GM10248 (cell line): ENCODE measurements at places on chromosomes 7 and 10.
A peak's percentile ranks its signal among the peaks of the same experiment; 100 is the strongest.

DNA sequence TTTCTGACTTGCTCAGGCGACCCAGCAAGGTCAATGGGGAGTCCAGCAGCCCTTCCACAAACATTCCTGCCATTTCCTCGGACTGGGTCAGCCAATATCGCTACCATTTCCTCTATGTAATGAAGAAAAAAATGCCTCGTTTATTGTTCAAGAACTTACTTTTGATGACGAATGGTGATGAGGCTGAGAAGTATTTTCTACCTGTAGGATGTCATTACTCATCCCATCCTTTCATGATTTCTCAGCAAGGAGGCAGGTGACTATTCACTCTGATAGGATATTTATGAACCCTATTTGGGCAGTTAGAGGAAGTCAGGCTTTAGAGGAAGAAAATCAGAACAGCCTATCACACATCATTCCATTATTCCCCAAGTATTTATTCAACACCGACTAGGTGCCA is 178.6 kb downstream of the FANK1 start:
- DNase-seq: no peak

DNA sequence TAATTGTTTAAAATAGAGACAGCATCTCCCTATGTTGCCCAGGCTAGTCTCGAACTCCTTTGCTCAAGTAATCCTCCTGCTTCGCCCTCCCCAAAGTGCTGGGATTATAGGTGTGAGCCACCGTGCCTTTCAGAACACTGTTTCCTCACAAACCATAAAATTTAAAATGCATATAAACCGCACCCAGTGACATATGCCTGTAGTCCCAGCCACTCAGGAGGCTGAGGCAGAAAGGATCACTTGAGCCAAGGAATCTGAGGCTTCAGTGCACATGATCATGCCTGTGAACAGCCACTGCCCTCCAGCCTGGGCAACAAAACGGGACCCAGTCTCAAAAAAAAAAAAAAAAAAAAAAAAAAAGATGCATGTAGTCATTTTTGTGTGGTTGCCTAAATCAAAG is 36.8 kb downstream of the ACBD5 start:
- DNase-seq: no peak

GRCh38 chr10:127426746-127427145 is 122.4 kb upstream of the NPS start:
- no peak for DNase-seq

DNA sequence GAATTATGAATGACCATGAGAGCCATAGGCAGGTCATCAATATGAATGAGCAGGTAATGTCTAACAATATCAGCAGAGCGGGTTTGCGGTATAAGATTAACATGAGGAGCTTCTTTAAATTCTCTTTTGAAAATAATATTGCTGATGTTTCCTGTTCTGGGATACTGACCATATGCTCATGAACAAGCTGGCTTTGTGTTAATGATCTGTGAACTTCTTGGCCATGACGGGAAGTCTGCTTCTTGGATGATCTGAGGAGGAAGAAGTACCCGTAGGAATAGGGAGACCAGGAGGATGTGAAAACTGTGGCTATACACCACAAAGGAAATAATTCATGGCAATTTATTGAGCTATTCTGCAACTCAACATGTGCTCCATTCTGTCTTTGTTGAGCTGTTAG is 38.6 kb downstream of the ITGA8 start:
- no peak for DNase-seq

DNA sequence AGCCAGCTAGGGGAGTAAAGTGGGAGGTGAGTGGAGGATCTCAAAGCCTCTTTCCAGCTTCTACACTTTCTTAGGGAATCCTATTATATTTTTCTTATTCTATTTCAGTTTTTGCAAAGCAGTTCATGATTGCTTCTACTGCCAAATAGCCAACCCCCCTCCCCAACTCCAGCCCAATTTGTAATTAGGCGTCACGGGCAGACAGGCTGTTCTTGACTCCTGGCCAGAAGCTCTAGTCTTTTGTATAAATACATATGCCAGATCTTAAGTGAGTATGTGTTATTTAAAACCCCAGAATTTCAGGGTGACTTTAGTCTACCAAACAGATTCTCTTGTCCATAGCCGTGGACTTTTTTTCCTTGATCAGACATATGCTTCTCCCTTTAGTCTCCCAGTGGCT is 255.2 kb downstream of the BUB3 start:
- no peak for DNase-seq

DNA sequence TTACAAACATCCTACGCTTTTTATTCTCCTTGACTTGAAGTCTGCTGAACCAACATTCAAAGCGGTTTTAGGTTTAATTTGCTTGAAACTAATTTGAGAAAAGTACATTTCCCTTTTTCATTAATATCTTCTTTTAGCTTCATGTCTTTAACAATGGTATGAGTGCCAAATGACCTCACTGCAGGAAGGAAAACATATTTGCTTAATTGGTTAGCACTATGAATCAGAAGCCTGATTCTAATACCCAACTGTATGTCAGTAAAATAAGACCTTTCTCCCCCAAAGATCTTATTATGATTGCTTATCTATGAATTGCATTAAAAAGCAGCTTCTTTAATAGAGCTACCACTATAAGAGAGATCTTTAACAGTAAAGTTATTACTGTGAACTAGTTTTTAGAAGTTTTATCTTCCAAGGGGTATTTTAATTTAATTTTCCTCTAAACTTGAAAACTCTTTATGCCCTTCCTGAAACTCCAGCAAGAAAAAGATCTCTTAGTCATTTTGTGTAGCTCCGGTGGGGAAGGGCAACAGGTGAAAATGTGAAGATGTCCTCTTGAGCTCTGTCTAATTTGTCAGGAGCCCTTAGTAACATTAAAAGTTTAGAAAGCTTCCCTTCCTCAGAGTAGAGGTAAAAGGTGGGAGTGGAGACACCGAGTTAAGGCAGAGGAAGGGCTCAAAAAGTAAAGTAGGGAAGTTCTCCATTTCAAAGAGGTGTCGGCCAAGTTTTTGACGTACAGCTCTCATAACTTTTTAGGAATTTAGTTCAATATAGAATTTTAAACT is 6.1 kb downstream of the COL1A2 start:
- no peak for DNase-seq

DNA sequence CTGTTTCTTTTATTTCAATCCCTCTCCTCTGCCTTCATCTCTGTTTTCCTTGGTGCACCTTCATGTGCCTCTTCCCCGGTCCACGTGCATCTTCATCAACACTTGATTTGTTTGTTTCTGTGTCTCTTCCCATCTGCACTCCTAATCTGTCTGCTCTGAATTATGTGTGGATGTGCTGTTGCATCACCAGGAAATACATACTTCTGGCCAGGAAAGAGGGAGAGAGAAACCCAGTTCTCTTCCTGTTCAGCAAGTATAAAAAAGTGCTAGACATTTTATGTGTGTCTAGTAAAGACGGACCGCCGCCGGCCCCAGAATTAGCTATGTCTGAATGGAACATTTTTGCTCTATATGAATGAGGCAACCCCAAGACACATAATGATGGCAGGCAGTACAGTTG is 93.8 kb downstream of the CALD1 start:
- no peak for DNase-seq

- no peak for DNase-seq
Observed at GRCh38 chr10:84424731-84425167, 96.4 kb downstream of the CCSER2 start.

- no peak for DNase-seq
Observed at GRCh38 chr10:123275136-123275564, 120.9 kb downstream of the BUB3 start.

DNA sequence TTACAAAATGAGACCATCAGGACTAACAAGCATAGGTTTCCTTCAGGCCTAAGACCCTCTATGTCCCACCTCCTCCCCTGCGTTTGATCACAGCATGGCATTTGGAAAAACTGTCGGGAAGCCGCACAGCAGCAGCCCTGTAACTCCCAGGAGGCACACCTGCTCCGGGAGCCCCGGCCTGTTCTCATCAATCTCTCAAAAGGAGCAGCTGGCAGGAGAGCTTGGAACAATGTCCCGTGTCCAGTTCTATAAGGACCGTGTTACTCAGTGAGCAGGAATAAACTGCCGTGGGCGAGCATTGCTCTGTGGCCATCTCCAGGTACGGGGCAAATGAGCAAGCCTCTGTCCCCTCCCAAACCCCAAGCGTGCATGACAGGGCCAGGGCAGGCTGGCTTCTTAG is 236.9 kb downstream of the SFMBT2 start:
- no peak for DNase-seq

DNA sequence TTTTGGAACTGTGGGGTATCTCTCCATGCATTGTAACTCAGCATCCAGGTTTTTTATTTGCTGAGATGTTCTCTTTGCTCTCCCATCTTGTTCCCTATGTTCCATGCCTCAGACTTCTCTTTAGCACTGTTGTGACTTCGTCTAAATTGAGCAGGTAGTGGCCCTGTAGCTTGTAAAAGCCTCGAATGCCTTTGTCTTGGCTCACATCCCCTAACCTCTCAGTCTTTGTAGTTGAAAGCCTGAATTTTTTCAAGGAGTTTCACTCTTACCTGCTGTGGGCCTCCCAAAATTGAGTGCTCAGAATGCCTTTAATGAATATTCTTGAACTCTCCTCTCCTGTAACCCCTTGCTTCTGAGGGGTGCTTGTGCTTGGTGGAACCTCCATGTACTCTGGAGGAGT is 1137.3 kb downstream of the REEP3 start:
- no peak for DNase-seq

- DNase-seq: no peak
Observed at GRCh38 chr7:73879977-73880681, 19.2 kb downstream of the TMEM270 start.

DNA sequence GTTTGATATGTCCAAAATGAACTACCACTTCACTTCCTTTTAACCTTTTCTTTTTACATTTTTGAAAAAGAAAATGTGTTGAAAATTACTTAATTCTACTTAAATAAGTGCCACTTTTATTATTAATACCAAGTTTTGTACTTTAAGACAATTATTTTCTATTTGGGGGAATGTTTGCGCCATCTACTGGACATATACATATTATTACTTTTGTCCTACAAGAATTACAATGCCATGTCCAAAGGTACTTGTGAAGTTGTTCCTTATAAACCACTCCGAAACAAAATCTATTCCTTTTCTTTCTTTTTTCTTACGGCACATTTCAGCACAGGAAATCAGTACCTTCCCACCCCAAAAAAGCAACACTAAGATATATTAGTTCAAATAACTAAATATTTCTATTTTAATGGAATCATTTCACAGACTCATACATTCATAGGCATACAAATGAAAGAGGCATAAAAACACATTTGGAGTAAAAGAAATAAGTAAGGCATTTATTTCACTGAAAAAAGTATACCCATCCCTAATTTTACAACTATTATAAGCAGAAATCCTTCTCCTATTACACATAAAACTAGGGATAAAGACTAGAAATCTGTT is 169.9 kb downstream of the RNF133 start:
- peak; percentile 19 for DNase-seq

DNA sequence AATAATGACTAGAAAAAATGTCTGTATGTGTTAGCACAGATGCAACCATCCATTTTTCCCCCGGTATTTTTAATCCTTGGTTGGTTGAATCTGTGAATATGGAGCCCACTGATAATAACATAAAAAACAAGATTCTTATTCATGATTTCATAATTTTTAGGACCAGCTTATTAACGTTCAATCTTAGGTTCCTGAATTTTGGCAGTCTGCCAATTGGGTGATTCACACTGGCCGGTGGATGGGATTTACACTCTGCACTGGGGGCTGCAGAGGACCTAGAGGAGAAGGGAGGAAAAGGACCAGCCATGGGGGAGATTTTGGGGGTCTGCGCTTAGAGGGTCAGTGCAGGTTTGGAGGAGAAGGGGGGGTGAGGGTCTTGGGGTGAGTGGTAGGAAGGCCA is 327.9 kb downstream of the ACTR3B start:
- no peak for DNase-seq

DNA sequence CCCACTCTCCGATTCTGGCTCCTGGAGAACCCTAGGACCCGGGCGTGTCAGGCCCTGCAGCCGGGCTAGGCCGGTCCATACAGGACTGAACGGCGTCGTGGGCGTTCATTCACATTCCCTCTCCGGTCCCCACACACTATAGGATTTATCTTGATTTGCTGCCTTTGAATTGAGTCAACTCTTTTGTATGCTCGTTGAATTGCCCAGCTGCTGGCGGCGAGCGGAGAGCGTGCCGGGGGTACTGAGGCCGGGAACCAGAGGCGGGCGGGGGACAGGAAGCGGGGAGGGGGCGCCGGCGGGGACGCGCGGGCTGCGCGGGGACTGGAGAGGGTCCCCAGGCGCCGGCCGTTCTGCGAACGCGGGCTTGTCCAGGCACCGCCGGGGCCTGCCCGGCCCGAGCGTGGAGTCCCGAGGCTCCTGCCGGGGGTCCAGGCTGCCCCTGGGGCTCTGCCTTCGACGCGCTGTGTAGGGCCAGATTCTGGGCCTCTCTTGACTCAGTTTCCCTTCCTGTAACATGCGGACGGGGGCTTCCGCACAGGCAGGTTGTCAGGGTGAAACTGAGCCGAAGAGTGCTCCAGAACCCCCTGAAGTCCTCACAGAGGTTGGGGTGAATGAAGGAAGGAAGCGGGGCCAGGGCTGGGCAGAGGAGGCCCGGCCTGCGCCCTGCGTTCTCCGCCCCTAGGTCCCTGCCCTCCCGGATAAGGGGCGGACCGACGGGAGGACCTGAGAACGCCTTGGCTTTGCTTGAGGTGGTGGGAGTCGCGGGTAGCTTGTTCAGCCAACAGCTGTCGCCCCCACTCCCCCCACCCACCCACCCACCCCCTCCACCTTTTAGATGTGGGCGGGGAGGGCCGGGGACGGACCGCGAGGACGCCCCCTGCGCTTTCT is 769 bp upstream of the ELFN1 start:
- DNase-seq: peak; percentile 27

GRCh38 chr7:68733219-68734153 is 864.8 kb upstream of the AUTS2 start:
- DNase-seq: no peak

DNA sequence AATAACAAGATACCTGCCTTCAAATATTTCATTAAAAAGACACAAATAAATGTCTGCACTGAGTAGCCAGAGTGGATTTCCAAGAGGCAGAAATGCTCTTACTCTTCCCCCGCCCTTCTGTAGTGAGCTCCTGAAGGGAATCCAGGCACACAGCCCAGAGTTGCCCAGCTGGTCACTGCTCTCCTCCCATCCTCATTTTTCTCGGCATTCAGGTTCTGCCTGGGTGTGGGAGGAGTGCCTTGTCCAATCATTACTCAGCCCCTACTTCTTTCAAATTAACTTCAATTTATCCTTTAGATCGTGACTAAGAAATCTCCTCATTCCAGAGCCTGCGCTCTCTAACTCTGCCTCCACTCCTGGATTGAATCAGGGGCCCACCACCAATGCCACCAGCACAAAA is 12.2 kb downstream of the CCDC6 start:
- no peak for DNase-seq

GRCh38 chr7:33918438-33919143 is 13.3 kb downstream of the BMPER start:
- DNase-seq: no peak

DNA sequence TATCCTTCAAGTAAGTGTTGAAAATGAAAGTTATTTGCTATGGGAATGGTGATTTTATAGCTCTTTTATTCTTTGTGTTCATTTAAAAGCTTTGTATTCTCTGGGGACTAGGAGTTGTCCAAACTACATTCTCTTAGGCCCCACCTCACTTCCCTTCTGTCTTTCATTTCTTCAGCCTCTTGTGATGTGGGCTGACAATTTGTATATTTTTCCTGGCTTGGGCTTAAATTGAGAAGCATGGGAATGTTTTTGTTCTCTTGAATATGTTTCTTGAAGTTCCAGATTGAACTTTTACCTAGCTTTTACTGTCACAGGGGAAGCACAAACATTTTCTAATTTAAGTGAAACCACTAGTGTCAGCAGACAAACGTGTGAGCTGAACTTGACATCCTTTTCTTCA is 27.9 kb downstream of the BBS9 start:
- no peak for DNase-seq
